Foreskin keratinocyte (primary cell): ENCODE measurements at places on chromosomes 1 and 21.

- no peak for DNase-seq
Measured at GRCh38 chr1:245748240-245748639, 593.5 kb downstream of the KIF26B start.

DNA sequence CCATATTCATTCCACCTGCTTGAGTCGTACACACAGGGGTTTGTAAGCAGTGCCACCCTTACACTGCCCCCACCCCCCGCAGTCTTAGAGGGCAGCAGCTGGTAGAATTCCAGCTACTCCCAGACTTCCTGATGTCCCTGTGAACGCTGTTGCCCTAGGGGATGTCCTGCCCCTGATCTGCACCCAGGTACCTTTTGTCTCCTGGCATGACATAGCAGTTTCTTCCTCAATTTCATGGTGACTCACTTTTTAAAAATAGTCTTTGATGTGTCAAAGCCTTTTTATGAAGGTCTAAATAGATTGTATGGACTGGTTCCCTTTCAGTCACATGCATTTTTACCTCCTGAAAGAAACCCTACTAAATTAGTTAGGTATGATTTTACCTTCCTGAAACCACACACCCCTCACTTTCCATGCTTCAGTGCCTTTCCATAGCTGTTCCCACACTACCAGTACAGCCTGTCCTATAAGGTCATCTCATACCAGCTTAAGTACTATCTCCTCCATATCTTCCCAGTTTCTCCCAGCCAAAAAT lies 76.4 kb downstream of the ST3GAL3 start:
- peak; percentile 73 for DNase-seq

GRCh38 chr1:209685821-209686220 lies 10.6 kb downstream of the G0S2 start:
- no peak for DNase-seq

DNA sequence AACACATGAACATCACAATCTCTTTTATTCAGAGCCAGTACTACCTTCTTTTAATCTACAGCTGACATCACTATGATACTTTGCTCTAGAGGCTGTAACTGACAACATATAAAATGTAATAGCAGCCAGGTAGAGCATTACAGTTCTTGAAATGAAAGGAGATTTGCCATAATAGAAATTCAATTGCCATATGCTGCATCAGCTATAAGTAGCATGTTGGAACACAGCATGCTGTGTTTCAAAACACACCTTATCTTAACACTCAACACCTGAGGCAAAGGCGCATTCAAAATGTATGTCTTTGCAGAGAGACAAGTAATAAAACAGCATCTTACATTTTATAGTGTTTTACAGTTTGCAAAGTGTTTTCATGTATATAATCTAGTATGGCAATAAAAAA lies 24.0 kb upstream of the KRTAP21-1 start:
- DNase-seq = no peak

GRCh38 chr1:119475866-119476439 lies 31.1 kb upstream of the HSD3B1 start:
- DNase-seq = peak; percentile 45

DNA sequence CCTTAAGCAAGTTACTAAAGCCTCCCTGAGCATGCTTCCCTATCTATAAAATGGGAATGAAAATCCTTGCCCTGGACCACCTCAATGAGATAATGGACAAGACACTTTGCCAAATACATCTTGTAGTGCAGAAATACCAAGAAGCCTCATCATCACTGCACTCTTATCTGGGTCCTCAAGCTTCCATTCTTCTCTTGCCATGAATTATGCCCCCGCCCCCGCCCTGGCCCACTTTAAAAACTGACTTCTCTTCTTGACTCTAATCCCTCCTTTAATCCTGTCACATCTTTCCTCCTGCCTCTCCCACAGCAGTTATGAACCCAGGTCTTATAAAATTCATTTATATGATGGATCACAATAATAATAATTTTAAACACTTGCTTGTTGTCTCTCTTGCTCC lies 14.8 kb downstream of the ARHGEF11 start:
- DNase-seq = no peak

DNA sequence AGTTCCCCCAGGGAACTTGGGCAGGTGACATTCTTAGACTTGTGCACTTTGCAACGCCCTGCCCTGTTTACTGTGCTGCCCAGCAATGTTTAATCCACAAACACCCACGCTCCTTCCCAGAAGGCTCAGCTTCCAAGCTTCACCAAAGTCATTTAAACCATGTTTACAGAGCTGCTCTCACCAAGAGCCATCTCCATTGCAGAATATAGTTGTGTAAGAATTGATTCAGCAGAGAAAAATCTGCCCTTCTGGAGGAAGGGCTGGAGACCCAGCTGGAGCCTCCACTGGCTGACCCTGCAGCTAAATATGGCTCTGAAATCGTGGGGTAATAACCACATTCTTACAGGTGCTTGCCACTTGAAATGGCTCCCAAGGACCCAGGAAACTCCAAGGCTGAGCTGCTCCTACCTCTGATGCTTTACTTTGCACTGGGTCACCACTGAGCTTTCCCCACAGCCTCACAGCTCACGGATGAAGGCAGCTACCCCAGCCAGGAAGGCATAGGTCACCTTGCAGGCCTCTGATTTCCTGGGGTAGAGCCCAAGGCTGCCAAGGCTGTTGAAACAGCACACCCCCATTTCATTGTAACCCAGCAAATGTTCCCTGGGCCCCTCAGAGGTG lies 8.7 kb downstream of the CAPN2 start:
- DNase-seq = no peak

DNA sequence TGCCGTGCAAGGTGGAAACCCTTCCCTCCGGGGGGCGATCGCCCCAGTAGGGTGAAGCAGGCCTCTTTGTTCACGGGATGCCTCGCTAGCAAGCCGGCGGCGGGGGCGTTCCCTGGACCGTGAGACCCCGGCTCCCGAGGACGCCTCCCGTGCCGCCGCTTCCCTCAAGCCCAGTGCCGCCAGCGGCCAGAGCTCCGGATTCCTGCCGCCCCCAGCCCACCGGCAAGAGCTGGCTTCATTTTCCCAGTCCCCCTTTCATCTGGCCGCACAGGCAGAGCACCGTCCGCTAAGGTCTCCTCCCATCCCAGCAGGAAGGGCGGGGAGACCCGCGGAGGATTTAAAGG lies 16.3 kb downstream of the IER5 start:
- no peak for DNase-seq

- DNase-seq = peak; percentile 15
Measured at GRCh38 chr1:172184506-172185191, 235.8 kb upstream of the C1orf105 start.

DNA sequence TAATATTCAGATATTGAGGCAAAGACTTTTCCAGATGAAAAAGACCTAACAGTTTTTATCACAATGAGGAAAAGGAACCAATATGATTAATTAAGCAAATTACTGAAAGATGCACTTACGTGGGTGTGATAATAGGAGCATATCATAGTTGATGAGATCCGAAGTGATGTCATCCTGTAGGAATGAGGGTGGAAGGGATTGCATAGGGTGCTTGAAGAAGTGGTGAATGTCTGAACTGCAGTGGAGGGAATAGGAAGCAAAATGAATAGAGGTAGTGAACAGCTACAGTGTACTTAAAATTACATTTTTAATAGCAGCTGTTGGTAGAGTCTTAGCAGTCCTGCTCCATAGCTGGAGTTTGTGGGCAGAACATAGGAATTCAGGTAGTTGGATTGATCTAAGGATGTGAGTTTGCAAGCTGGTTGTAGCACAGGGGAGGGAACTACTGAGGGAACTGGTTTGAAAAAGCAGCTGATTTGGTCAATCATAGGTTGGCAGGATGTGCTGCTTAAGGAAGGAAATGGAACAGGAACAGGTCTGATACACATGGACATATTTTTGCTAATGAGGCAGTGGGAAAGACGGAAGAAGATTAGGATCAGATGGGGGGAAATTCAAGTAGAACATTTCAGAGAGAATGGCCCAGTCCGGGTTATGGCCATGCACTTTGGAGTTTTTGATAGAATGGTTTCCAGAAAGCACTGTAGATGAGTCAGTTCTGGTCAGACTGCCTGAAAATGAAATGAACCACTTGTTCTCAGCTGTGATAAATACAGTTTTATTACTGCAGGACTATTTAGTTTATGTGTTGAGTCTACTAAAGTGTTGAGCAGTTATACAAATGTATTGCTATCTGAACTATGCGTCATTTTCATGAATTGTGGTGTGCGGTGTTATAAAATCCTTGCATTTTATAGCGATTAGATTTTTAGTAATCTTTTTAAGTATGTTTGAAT lies 155.8 kb downstream of the RYR2 start:
- DNase-seq = no peak

DNA sequence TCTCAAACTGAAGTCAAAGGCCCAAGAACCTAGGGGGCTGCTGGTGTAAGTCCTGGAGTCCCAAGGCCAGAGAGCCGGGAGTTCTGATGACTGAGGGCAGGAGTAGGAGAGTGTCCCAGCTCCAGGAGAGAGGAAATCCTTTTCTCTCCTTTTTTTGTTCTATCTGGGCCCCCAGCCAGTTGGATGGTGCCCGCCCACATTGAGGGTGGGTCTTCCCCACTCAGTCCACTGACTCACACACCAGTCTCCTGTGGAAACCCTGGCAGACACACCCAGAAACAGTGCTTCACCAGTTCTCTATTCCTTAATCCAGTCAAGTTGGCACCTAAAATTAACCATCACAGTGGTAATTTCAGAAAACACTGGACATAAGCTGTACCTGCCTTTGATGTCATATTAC lies 12.7 kb upstream of the WDR26 start:
- DNase-seq = no peak

DNA sequence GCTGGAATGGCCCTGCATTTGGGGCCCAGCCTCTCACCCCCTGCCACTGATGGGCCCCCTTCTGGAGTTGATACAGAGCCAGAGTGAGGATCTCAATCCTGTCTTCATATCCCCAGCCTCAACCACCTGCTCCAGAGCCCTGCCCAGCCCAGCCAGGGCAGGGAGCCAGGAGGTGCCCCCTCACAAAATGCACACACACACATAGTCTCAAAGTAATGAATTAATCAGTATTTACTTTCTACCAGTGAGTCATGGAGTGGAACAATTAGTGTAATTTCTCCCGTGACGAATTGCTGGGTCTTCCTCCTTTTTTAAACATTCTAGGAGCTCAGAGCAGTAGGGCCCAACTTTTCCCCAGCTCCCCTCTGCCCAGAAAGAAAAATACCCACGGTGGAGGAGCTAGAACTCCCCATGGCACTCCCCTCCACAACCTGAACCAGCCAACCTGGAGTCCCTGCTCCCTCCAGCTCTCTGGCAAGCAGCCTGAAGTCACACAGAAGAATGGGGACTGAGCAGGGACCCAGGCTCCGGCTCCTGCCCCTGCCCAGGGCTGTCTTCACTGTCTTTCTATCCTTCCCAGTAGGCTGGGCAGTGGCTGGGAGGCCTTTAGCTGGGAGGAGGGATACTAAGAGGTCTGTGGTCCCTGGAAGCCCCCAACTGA lies 29.3 kb downstream of the SDC3 start:
- no peak for DNase-seq

GRCh38 chr1:96722161-96722922 lies 758 bp downstream of the PTBP2 start:
- DNase-seq = peak; percentile 44

- DNase-seq = no peak
Measured at GRCh38 chr1:39081271-39082009, 55.3 kb downstream of the NDUFS5 start.

- no peak for DNase-seq
Measured at GRCh38 chr1:108082001-108082400, 117.0 kb upstream of the VAV3 start.

DNA sequence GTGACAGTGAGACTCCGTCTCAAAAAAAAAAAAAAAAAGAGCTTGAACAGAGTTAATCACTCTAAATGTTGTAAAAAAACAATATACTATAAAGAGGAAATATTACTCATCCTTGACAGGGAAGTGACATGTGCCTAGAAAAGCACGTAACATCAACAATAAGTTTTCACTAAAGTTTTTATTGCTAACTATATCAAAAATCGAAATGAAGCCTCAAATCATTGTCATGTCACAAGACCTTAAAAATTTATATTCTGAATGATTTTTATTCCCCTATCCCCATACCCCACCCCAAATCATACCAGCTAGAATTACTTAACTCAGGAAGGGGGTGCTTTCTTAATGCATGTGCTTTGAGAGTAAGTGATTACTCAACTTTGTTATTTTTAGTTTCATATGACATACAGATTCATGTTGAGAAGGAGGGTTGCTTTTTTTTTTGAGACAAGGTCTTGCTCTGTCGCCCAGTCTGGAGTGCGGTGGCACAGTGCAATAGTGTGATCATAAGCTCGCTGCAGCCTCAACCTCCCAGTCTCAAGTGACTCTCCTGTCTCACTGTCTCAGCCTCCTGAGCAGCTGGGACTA lies 53.6 kb upstream of the MUTYH start:
- DNase-seq = peak; percentile 18

DNA sequence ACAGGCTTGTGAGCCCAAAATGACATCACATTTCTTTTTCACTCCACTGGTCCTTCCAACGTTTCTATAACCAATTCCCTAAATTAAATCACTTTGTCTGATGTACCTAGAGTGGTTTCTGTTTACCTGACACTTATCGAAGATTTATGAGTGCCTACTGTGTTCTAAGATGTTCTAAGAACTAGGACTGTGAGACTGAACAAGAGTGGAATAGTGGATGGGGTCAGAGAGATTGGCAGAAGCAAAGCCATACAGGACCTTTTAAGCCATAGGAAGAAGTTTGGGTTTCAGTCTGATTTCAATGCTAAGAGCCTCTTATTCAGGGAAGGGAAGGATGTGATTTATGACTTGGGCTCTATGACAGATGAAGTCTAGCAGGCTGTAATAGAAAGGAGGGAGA lies 72.3 kb upstream of the LAPTM5 start:
- no peak for DNase-seq

DNA sequence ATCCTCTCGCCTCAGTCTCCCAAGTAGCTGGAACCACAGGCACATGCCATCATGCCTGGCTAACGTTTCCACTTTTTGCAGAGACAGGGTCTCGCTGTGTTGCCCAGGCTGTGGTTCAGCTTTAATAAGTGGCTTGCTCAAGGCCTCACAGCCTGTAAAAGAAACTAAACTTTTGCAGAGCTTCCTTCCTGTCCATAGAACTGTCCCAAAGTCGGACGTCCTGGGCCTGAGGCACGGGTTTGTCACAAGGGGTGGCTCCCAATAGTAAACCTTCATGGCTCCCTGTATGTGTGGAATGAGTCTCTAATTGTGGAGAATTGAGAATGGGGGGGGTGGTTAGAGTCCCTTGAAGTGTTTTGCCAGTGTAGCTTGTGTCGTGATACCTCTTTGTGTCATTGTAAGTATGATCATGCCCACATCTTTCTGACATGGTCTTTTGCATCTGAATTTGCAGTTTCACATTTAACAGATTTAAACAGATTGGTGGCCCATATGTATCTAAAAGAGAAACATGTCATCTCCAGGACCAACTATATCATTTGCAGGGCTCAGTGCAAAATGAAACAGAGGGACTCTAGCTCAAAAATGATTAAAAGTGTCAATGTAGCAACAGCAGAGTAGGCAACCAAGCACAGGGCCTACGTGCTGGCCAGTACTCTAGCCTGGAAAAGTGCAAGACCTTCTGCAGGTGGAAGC lies 332.1 kb downstream of the KIF26B start:
- no peak for DNase-seq
